ENCODE measurements at places on chromosomes 5 and 9.
A peak's percentile ranks its signal among the peaks of the same experiment; 100 is the strongest.

DNA sequence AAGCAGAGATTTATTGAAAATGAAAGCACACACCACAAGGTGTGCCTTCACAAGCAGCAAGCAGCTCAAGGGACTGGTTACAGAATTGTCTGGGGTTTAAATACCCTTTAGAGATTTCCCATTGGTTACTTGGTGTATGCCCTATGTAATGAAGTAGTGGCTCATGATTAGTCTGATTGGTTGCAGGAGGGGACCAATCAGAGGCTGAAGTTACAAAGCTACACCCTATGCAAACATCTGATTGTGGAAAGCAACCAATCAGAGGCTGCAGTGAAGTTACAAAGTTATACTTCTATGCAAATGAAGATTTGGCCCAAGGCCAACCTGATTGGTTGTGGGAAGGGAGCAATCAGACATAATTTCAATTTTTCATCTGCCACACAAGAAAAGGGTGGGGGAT is 119.9 kb downstream of the C9orf152 start:
- DNase-seq, result peak; percentile 14

DNA sequence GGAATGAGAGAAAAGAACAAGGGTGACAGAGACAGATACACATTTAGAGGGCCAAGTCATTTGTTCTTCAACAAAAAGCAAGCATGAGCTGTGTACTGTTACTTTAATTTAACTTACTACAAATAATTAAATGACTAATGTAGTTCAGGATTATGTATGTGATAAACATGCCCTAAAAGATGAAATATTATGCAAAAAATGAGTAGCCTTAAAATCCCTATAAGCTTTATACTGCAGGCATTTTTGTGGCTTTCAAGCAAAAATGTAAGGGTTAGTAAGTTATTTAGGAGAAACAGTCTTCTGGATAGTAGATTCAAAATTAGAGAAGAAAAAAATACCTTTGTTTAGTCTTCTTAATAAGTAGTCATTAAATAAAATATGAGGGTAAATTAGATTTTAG is 431.2 kb downstream of the CSNK1G3 start:
- DNase-seq, result no peak

GRCh38 chr5:40674661-40675235 is 5.0 kb upstream of the PTGER4 start:
- no peak for DNase-seq

DNA sequence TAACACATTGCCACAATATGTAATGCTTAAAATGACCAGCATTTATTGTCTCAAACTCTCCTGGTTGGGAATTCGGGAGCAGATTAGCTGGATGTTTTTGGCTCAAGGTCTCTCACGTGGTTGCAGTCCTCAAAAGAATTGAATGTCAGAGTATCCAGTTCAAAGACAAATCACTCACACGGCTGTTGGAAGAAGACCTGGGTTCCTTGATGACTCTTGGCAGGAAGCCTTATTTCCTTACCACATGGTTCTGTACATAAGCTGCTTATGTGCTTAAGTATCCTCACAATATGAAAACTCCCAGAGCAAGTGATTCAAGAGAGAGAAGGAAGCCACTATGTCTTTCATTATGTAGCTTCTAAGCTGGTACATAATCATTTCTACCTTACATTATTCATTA is 230.3 kb upstream of the PTPRD start:
- no peak for DNase-seq

DNA sequence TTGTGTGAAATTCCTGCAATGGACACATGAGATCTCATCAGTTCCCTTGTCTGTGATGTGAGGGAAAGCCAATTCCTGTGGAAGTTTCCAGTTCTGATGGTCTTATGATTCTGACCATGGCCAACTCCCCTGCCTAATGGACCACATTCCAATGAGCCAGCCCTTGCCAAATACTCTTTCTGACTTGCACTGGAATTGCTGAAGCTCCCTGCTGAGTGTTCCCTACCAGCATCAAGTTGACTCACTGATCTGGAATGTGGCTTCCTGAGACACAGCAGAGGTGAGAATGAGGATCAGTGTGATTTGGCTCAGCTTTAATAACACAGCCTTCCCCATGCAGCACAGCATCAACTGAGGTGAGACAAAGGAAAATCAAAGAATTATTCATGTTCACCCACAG is 427.8 kb downstream of the KDM4C start:
- no peak for DNase-seq

GRCh38 chr5:179497636-179498340 is 52.6 kb upstream of the RUFY1 start:
- no peak for DNase-seq

- peak; percentile 37 for DNase-seq
These were observed 116.3 kb downstream of the PTTG1 start for GRCh38 chr5:160537940-160538339.

DNA sequence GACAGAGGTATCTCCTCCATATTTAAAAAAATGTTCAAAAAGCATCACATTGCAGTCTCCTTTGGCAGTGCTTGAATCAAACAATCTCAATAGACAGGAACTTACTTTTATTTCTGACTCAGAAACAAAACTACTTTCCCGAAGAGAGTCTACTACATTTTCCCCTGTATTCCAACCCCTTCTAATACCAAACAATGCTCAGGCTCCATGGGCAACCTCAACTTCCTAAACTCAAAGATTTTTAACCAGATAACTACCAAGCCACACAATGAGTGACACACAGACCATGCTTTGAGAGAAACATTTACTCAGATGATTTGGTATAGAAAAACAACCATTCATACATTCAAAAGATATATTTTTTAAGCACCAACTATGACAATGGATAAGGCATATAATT is 70.5 kb downstream of the APBA1 start:
- no peak for DNase-seq

DNA sequence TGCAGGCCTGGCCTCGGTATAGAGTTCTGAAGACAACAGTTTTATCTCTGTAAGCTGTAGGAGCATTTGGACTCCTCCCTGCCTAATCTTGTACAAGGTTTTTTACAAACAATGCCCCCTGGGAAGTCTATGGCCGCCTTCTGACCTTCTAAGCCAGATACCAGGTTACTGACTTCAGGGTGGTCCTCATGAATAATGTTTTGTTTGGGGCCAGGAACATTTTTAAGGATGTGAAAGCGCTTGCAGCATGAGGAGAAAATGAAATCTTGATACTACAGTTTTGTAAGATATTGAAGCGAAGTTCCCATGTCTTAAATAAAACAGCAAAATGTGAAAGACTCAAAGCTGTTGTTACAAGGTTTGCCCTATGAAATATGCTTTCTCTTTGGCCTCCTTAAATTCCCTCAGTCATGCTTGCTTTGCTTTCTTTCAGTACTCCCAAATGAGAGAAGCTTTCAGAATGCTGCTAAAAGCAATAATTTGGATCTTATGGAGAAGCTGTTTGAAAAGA is 5.2 kb downstream of the ANKDD1B start:
- no peak for DNase-seq

DNA sequence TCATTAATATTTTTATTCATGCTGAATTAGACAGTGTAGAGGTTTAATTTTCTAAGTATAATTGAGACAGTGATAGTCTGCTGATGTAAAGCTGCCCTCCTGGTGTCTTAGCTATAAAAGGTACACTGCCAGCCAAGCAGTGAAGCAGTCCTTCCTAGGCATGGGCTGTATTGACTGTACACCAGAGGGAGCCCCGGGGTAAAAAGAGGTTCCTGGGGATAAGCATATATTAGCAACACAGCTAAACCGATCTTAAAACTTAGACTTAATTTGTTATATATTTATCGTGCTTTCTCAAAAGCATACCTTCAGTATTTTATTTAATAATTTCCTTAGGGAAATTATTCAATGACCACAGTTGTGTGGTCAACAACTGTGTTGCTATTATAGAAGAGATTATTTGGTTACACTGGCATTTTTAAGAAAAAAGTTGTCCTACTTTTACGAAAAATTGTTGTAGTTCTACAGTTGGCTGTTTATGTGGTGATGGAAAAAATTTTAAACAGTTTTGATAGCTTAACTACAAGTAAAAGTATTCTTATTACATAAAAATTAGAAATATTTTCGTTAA is 68.8 kb downstream of the ELL2 start:
- peak; percentile 35 for DNase-seq

Measured in activated CD4-positive, alpha-beta T cell treated with anti-CD3 and anti-CD28 coated beads, Interleukin-2, amount 50 U/mL, for 16 hours (primary cell).